ENCODE measurements at places on chromosomes 1 and 21. TPM values are rescaled to one million over a fixed set of nuclear protein-coding genes. Genes with fewer than 3 reads are reported as not detected.

DNA sequence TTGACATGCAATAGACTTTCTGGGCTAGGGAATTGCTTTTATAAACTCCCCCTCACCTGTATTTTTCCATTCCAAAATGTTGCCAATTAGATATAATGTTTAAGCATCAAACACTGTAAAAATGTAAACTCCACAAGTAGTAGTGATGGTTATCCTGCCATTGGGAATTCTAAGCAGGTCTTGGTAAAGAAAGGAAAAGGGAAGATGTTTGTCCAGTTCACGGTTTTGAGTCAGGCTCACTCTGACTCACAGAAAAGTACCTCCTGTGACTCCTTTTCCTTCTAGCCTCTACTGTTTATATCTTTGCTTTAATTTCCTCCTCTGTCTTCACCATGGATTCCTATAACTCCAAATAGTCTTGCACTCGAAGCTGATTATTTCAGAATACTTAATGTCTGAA is 19.0 kb upstream of the PTPN14 start:
- DNase-seq = no peak

FAM163A gene
- 0.27 TPM for total RNA-seq

DNA sequence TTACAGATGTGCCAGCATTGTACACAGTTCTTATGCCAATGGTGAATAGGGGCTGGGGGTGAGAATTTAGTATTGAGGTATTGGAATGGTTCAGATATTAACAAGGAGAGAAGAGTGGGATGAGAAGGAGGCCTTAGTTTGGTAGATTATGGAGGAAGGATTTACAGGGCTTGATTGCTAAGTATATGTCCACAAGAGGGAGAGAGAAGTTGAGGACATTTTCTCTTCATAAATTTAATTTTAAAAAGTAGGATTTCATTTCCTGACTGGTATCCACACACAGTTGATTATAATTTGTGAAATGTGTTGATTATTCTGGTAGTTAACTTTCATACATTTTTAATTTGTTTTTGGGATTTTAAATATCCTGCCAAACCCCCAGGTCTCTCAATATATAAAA is 213.0 kb downstream of the ADGRL2 start:
- DNase-seq = no peak

ATAD3C gene
- 1.9 TPM for total RNA-seq

DNA sequence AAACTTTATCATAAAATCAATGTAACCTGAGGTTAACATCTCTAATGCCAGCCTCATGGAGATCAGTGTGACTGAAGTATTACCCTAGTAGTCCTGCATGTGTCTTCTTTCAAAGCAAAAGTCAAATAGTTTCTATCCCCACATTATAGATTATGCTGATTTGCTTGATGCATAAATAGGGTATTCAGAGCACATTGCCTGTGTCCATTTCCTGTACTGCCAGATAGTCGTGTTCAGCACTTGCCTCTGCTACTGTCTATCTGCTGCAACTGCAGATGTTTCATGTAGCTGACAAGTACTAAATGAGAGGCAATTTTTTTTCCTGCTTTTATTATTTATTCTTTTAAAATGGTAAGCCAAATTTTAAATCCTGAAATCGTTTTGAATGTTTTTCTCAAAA is 348.7 kb downstream of the CHRM3 start:
- DNase-seq = no peak

DNA sequence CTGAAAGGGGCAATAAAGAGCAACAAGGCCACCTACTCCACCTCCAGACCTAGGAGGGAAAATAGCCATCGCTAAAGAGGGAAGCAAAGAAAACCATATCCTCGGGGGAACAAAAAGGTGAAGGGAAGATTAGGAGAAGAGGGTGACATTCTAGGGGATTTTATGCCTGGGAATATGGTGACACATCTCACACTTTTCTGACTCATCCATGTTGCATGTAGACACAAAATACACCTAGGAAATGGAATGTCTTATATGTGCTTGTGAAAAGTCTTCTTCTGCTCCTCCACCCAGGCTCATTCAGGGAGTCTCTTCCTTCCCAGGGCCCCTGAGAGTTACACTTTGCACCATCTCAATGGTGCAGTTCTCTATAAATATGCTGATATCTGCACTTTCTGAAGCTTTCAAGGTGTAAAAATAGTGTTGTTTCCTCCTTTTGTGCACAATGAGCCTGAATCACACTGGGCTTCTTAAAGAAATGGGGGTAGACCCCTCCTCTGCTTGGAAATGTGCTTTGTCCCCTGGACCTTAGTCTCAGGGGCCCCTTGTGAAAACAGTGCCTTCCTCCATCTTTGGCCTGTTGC is 195.9 kb downstream of the CYYR1 start:
- DNase-seq = no peak

RGS1 gene
- total RNA-seq = 0.59 TPM

SPATA21 gene
- not detected for total RNA-seq

- no peak for DNase-seq
Measured at GRCh38 chr1:228390649-228391048, 16.0 kb downstream of the TRIM11 start.

DMBX1 gene
- total RNA-seq = not detected

RAB25 gene
- total RNA-seq = not detected

DNA sequence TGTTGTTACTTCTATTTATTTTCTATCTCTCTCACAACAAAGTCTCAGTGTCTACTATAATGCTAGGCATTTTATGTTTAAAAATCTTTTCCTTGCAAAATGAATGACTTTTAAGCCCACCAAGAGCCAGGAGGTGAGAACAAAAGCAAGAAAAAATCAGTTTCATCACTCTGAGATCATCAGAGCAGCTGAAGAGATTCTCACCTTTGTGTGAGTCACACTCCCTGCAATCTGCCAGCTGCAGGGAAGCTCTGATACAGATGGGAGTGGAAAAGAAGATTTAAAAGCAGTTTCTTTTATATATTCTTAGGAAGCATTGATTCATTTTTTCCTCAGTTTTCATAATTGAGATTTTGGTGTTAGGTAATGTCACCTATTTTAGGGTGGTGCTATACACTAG is 107.6 kb downstream of the LHX9 start:
- no peak for DNase-seq

DNA sequence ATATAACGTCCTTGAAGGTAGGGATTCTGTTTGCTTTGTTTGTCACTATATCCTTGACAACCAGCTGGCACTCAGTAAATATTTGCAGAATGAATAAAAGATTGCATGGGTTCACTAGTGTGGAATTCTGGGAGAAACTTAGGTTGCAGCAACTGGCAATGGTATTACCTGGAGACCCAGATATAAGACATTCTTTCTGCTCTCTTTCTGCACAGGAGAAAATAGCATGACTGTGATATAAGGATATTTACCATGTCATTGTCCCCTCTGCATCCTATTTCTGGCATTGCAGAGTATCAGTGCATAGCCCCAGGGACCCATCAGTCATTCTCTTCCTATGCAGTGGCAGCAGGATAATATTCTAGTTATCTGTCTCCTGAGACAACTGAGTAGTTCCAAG is 308.9 kb upstream of the LRRC7 start:
- DNase-seq = no peak

DNA sequence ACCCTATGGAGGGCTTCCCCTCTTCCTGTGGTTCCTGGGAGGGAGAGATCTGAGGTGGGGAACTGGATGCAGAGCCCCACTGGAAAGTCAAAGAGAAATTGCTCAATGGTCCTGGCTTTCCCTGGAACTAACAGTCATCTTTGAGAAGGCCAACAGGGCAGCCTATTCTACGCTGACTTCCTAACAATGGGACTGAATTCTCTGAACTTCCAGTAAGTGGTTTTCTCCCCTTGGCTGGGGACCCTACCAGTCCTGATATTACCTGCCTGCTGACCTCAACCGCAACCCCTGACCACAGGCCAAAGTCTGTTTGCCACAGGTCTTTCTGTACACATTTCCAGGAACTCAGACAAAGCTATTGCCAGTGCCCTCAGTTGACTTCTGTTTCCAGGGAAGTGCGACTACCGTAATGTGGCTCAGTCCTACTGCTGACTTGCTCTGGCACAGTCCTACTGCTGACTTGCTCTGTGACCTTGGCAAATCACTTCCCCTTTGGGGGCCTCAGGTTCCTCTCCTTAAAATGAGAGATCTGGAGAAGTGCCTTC is 55.3 kb downstream of the C8B start:
- no peak for DNase-seq

DNA sequence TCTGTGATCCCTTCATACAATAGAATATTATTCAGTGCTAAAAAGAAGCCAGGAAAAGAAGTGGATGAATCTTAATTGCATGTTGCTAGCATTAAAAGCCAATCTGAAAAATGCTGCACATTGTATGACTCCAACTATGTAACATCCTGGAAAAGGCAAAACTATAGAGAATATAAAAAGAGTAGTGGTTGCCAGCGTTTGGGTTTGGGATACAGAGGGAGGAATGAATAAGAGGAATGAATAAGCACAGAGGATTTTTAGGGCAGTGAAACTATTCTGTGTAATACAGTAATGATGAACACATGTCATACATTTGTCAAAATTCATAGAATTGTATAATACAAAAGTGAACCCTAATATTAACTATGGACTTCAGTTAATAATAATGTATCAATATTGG is 42.5 kb downstream of the GPR88 start:
- DNase-seq = no peak

- no peak for DNase-seq
Measured at GRCh38 chr1:235644693-235645305, 4.8 kb downstream of the GNG4 start.

DNA sequence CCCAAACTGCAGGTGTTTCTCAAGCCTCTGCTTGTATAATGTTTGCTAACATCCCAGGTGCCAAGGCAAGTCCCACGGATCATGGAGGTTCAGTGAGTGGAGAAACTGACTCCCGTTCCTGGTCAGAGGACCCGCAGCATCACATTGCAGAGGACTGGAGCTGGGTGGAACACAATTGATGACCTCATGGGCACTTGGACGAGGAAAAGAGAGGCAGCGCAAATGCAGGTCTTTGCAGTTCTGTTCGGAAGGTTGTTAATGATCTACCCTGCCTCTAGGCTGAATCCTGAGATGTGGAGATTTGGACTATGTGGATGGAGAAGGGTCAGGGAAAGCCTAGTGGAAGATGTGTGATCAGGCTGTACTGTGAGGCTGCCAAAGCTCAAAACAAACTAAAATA is 192.9 kb downstream of the DUSP10 start:
- DNase-seq = no peak

- DNase-seq = no peak
Measured at GRCh38 chr21:36861595-36862323, 104.7 kb downstream of the HLCS start.

DNA sequence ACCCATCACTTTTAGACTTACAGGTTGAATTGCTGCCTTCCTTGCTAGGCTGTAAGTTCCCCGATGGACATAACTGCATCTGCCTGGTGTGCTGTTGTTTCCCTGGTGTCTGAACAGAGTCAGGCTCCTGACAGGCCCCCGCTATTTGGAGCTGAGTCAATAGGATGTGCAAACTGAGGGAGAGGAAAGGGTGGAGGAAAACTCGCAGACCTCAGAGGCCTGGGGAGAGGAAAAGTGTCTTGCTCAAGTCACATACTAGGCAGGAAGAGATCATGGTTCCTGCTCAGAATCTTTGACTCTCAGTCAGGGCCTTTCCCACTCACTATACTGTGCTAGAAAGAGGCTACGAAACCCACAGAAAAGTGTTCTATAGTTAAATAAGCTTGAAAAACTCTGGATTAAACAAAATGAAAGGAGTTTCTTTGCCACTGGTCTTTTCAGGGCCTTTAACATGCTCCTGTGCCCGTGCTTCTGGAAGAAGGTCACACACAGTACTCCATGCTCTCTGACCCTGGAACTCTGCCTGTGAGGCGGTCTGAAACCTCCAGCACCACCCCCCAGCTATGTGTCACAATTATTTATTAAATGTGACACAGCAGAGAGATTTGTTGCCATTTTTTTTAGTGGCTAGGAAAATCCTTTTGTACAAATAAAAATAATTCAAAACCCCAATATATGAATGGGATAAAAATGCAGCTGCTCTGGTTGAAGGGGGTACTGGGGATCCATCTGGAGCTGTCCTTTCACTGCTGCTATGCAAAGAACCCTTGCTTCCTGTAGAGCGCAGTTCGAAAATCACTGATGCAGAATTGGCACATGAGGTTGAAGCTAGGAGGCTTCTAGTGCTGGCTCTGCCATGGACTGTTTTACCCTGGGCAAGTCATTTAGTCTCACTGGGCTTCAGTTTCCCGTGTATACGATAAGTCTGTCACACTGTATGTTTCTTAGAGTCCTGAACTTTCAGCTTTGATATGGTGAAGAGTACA is 20.1 kb upstream of the CDCP2 start:
- DNase-seq = no peak

DNA sequence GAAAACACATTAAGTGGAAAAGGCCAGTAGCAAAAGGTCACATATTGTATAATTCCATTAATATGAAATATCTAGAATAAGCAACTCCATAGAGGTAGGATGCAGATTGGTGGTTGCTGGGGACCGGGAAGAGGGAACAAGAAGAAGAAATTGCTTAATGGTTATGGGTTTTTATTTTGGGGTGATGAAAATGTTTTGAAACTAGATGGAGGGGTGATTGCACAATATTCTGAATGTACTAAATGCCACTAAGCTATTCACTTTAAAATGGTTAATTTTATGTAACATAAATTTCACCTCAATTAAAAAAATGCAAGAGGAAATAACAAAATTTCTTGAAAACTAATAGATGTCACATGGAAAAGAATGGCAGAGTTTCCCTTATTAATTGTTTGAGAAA is 6.7 kb downstream of the KIAA0040 start:
- no peak for DNase-seq

PTPRF gene
- total RNA-seq = 7.0 TPM

DNA sequence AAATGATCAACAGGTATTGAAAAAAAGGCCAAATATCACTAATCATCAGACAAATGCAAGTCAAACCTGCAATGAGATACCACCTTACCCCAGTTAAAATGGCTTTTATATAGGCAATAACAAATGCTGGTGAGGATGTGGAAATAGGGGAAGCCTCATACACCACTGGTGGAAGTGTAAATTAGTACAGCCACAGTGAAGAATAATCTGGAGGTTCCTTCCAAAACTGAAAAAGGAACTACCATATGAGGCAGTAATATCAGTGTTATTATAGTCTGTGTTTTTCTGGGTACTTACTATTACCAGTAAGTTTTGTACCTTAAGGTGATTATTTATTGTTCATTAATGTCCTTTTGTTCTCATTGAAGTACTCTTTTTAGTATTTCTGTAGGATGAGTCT is 201.3 kb downstream of the MRPL39 start:
- no peak for DNase-seq

- no peak for DNase-seq
Measured at GRCh38 chr1:94602316-94602715, 60.8 kb upstream of the F3 start.

GPA33 gene
- 0.07 TPM for total RNA-seq

- DNase-seq = peak; percentile 60
Measured at GRCh38 chr1:117683571-117684285, 77.9 kb downstream of the TENT5C start.

SPRR1B gene
- not detected for total RNA-seq

GRCh38 chr1:208835097-208835463 is 590.9 kb upstream of the PLXNA2 start:
- no peak for DNase-seq

MAP3K6 gene
- total RNA-seq = 46.6 TPM

GRCh38 chr1:101216623-101217022 is 20.2 kb upstream of the S1PR1 start:
- DNase-seq = no peak

GRCh38 chr1:237851210-237851845 is 39.4 kb downstream of the ZP4 start:
- no peak for DNase-seq

TRIM63 gene
- total RNA-seq = 207 TPM

GRCh38 chr1:6738987-6739676 is 37.5 kb upstream of the DNAJC11 start:
- DNase-seq = no peak
